ENCODE measurements at places on chromosomes 3 and 15. TPM values are rescaled to one million over a fixed set of nuclear protein-coding genes. Genes with fewer than 3 reads are reported as not detected.

SH3GL3 gene
- total RNA-seq, result not detected

GRCh38 chr15:39799552-39800011 lies 16.9 kb upstream of the FSIP1 start:
- no peak overlapping the region for H3K4me3 ChIP-seq
- H3K4me1 ChIP-seq, result no peaks in the 10 kb centered on the region
- peaks cover 9% of the 10 kb centered on the region for H3K27me3 ChIP-seq

GRCh38 chr3:42668413-42668760 lies 14.9 kb downstream of the ZBTB47 start:
- no peaks in the 10 kb centered on the region for H3K4me1 ChIP-seq
- no peaks in the 10 kb centered on the region for H3K27me3 ChIP-seq
- no peaks in the 10 kb centered on the region for H3K36me3 ChIP-seq
- DNase-seq, result no peak
- H3K4me3 ChIP-seq, result no peak overlapping the region
- H3K27ac ChIP-seq, result no peak overlapping the region

WDR93 gene
- not detected for total RNA-seq

GRCh38 chr3:53941950-53942349 lies 50.3 kb upstream of the SELENOK start:
- no peaks in the 10 kb centered on the region for H3K4me1 ChIP-seq
- DNase-seq, result no peak
- peaks cover 5% of the 10 kb centered on the region for H3K36me3 ChIP-seq
- H3K4me3 ChIP-seq, result no peak overlapping the region
- no peak overlapping the region for H3K27ac ChIP-seq
- H3K27me3 ChIP-seq, result peaks cover 21% of the 10 kb centered on the region

- H3K4me3 ChIP-seq, result no peak overlapping the region
- no peaks in the 10 kb centered on the region for H3K36me3 ChIP-seq
- no peaks in the 10 kb centered on the region for H3K27me3 ChIP-seq
- no peak for DNase-seq
- H3K4me1 ChIP-seq, result no peaks in the 10 kb centered on the region
Observed at GRCh38 chr3:19226479-19226878, 78.2 kb downstream of the KCNH8 start.

- DNase-seq, result no peak
- H3K36me3 ChIP-seq, result peaks cover 7% of the 10 kb centered on the region
- no peak overlapping the region for H3K27ac ChIP-seq
- H3K4me1 ChIP-seq, result peaks cover 11% of the 10 kb centered on the region
- H3K4me3 ChIP-seq, result no peak overlapping the region
Observed at GRCh38 chr3:17645074-17645698, 97.2 kb downstream of the TBC1D5 start.

DNA sequence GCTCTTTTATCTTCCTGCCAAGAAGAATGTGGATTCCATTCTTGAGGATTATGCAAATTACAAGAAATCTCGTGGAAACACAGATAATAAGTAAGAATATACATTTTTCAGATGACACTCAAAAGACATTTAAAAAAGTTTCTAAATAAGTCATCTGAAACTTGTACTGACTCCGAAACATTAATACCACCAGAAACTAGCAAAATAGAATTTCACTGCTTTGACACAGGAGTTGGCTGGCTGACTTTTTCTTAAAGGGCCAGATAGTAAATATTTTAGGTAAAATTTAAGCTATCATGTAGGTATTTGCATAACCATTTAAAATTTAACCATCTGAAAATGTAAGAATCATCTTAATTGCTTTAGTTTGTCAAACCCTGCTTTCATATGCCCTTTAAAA lies 20.8 kb downstream of the MORF4L1 start:
- H3K4me3 ChIP-seq, result no peak overlapping the region
- H3K4me1 ChIP-seq, result peaks cover 25% of the 10 kb centered on the region
- peaks cover 69% of the 10 kb centered on the region for H3K36me3 ChIP-seq
- H3K27ac ChIP-seq, result no peak overlapping the region
- no peak for DNase-seq
- H3K27me3 ChIP-seq, result no peaks in the 10 kb centered on the region

SLC38A3 gene
- total RNA-seq, result 0.12 TPM

GRCh38 chr3:177585271-177585670 lies 388.0 kb upstream of the TBL1XR1 start:
- H3K27ac ChIP-seq, result no peak overlapping the region
- no peak overlapping the region for H3K4me3 ChIP-seq
- no peak for DNase-seq

GMNC gene
- total RNA-seq, result not detected

GRCh38 chr3:59895972-59896371 lies 846.1 kb upstream of the CFAP20DC start:
- H3K4me3 ChIP-seq, result no peak overlapping the region
- DNase-seq, result no peak
- no peaks in the 10 kb centered on the region for H3K27me3 ChIP-seq
- peaks cover 19% of the 10 kb centered on the region for H3K36me3 ChIP-seq
- peak overlapping the region; percentile 8 for H3K27ac ChIP-seq

GRCh38 chr3:179732661-179733348 lies 80.0 kb downstream of the USP13 start:
- DNase-seq, result no peak
- peaks cover 8% of the 10 kb centered on the region for H3K4me1 ChIP-seq
- no peak overlapping the region for H3K27ac ChIP-seq
- H3K27me3 ChIP-seq, result no peaks in the 10 kb centered on the region

- no peak overlapping the region for H3K27ac ChIP-seq
- peaks cover 5% of the 10 kb centered on the region for H3K27me3 ChIP-seq
- no peaks in the 10 kb centered on the region for H3K36me3 ChIP-seq
- no peak overlapping the region for H3K4me3 ChIP-seq
Observed at GRCh38 chr3:55750525-55750924, 263.4 kb upstream of the WNT5A start.

GRCh38 chr3:126546013-126546412 lies 12.7 kb downstream of the C3orf22 start:
- H3K4me3 ChIP-seq, result no peak overlapping the region
- no peaks in the 10 kb centered on the region for H3K4me1 ChIP-seq
- no peak for DNase-seq
- H3K27ac ChIP-seq, result no peak overlapping the region
- no peaks in the 10 kb centered on the region for H3K36me3 ChIP-seq

- no peaks in the 10 kb centered on the region for H3K36me3 ChIP-seq
- no peak for DNase-seq
- no peak overlapping the region for H3K4me3 ChIP-seq
- H3K27ac ChIP-seq, result no peak overlapping the region
- H3K4me1 ChIP-seq, result no peaks in the 10 kb centered on the region
- H3K27me3 ChIP-seq, result no peaks in the 10 kb centered on the region
Observed at GRCh38 chr15:40265875-40266274, 17.0 kb downstream of the ANKRD63 start.

HACL1 gene
- total RNA-seq, result 23.2 TPM

- H3K27ac ChIP-seq, result no peak overlapping the region
- peaks cover 11% of the 10 kb centered on the region for H3K27me3 ChIP-seq
- peaks cover 4% of the 10 kb centered on the region for H3K4me1 ChIP-seq
- DNase-seq, result no peak
Observed at GRCh38 chr3:190172751-190173150, 52.1 kb upstream of the P3H2 start.

GRCh38 chr3:45215466-45215865 lies 10.6 kb downstream of the TMEM158 start:
- no peaks in the 10 kb centered on the region for H3K36me3 ChIP-seq
- DNase-seq, result no peak
- H3K27ac ChIP-seq, result no peak overlapping the region
- peaks cover 10% of the 10 kb centered on the region for H3K27me3 ChIP-seq
- peaks cover 3% of the 10 kb centered on the region for H3K4me1 ChIP-seq

DNA sequence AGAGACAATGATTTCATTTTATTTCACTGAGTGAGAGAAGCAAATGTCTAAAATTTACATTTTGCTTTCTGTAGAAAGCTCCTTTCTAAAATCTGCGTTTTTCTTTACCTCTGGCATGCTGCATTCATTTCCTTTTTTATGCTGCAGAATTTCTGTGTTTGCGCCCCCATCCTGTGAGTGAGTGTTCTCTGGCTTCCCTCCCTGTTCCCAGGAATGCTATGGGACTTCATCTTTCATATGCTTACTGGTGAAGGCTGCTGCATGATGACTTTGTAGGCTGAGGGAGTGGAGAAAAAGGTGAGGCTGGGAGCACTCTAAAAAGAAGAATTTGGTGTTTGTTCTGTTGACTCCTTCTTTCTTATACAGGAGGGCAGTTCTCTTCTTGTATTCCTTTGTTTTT lies 7.7 kb upstream of the TMC3 start:
- peaks cover 12% of the 10 kb centered on the region for H3K4me1 ChIP-seq
- no peaks in the 10 kb centered on the region for H3K36me3 ChIP-seq
- no peaks in the 10 kb centered on the region for H3K27me3 ChIP-seq

POTEB gene
- total RNA-seq, result not detected

DNA sequence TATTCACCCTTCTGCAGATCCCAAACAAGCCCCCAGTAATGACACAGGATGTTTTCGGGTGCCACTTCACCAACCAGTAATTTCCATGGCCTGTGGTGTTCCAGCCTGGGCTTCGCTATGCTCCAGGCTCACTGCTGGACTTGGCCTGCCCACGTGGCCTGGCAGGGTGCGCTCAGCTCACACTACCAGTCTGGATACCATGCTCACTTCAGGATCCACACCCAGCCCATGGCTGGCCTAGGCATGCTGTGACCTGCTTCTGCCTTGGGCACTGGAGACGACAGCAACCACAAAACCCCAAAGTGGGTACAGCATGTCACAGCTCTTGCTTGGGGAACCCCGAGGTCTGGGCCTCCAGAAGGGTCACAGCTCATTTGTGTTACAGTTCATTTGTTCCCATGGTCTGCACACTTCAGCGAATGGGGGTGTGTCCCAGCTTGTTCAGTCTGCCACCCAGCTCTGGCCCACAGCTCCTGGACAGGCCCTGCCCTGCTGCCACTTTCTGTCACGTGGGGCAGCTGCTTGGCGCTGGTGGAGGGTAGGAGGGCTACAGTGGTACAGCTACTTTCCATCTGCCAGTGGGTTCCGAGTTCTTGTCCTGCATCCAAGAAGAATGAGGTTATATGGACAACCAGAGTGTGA lies 650.8 kb downstream of the MCTP2 start:
- H3K36me3 ChIP-seq, result no peaks in the 10 kb centered on the region
- H3K27ac ChIP-seq, result no peak overlapping the region
- no peak overlapping the region for H3K4me3 ChIP-seq
- DNase-seq, result no peak

- no peaks in the 10 kb centered on the region for H3K36me3 ChIP-seq
- no peak overlapping the region for H3K27ac ChIP-seq
- H3K4me3 ChIP-seq, result no peak overlapping the region
- no peaks in the 10 kb centered on the region for H3K27me3 ChIP-seq
- no peaks in the 10 kb centered on the region for H3K4me1 ChIP-seq
Observed at GRCh38 chr3:141784096-141784495, 20.9 kb downstream of the GRK7 start.

- DNase-seq, result no peak
- H3K4me1 ChIP-seq, result no peaks in the 10 kb centered on the region
- H3K27me3 ChIP-seq, result no peaks in the 10 kb centered on the region
- no peak overlapping the region for H3K27ac ChIP-seq
- H3K4me3 ChIP-seq, result no peak overlapping the region
Observed at GRCh38 chr15:48426044-48426443, 94.8 kb downstream of the DUT start.

DNA sequence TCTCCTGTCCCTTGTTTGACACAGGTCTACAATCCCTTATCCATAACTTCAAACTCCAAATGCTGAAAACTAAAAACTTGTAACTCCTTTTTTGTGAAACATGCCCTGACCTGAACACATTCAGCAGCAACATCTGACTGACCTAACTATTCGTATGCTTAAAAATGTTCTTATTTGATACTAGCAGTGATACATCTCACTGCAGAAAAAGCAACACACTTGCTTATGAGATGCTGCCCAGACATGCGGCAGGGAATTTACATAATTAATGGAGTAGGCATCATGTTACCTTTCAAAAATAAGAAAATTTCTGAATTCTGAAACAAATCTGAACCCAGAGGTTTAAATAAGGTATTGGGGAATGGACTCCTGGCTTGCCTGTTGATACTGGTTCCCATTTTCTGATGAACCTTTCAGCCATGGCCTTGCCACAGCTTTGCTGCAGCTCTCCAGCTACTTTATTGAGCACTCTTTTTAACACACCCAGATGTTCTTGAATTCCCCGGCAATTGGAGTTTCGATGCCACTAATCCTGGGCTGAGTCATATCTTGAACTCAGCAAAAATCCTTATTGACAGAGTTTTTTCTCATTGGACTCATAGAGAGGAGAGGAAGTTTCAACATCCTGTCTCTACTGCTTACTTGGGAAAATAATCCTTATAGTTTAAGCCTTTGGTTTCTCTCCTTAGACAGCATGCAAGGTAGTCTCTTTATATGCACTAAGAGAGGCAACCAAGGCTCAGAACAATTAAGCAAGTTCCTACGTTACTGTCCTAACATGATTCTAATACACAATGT lies 296.6 kb upstream of the LMCD1 start:
- no peaks in the 10 kb centered on the region for H3K36me3 ChIP-seq
- no peaks in the 10 kb centered on the region for H3K4me1 ChIP-seq
- no peak overlapping the region for H3K27ac ChIP-seq
- H3K4me3 ChIP-seq, result no peak overlapping the region
- no peak for DNase-seq
- H3K27me3 ChIP-seq, result no peaks in the 10 kb centered on the region

- H3K27ac ChIP-seq, result no peak overlapping the region
- DNase-seq, result no peak
- no peaks in the 10 kb centered on the region for H3K36me3 ChIP-seq
- peaks cover 4% of the 10 kb centered on the region for H3K27me3 ChIP-seq
- H3K4me3 ChIP-seq, result no peak overlapping the region
Observed at GRCh38 chr15:54089776-54090175, 111.5 kb downstream of the UNC13C start.

DNA sequence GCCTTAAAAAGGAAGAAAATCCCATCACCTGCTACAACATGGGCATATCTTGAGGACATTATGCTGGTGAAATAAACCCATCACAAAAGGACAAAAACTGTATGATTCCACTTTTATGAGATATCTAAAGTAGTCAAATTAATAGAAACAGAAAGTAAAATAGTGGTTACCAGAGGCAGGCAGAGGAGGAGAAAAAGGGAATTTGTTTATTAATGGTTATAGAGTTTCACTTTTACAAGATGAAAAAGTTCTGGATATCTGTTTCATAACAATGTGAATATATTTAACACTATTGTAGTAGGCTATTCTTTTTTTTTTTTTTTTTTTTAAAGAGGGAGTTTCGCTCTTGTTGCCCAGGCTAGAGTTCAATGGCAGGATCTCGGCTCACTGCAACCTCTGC lies 40.4 kb downstream of the DPH3 start:
- no peaks in the 10 kb centered on the region for H3K4me1 ChIP-seq
- no peaks in the 10 kb centered on the region for H3K36me3 ChIP-seq
- no peaks in the 10 kb centered on the region for H3K27me3 ChIP-seq

WDR48 gene
- total RNA-seq, result 36.5 TPM

DNA sequence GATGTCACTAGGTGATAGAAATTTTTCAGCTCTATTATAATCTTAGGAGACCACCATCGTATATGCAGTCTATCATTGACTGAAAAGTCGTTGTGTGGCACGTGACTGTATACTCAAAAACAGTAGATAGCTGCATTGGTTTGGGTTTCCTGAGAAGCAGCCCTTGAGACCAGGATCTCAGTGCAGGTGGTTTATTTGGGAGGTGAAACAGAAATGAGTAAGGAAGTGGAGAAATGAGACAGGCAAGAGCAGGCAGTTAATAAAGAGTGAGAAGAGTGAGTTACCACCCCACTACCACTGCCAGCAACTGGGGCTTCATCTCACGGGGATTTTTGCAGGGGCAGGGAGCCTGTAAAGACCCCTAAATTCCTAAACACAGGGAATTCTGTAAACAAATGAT lies 221.0 kb downstream of the SHQ1 start:
- peaks cover 45% of the 10 kb centered on the region for H3K4me1 ChIP-seq
- peak overlapping the region; percentile 62 for H3K27ac ChIP-seq
- H3K36me3 ChIP-seq, result peaks cover 2% of the 10 kb centered on the region
- DNase-seq, result no peak

GRCh38 chr15:71899674-71900073 lies 89.3 kb downstream of the NR2E3 start:
- H3K27me3 ChIP-seq, result no peaks in the 10 kb centered on the region
- DNase-seq, result no peak
- no peaks in the 10 kb centered on the region for H3K4me1 ChIP-seq
- H3K36me3 ChIP-seq, result peaks cover 19% of the 10 kb centered on the region
- H3K27ac ChIP-seq, result no peak overlapping the region
